DND-41 (cell line): ENCODE measurements at places on chromosomes 5 and 9.

- no peak for DNase-seq
These were observed 77.1 kb downstream of the HOMER1 start for GRCh38 chr5:79436821-79437220.

DNA sequence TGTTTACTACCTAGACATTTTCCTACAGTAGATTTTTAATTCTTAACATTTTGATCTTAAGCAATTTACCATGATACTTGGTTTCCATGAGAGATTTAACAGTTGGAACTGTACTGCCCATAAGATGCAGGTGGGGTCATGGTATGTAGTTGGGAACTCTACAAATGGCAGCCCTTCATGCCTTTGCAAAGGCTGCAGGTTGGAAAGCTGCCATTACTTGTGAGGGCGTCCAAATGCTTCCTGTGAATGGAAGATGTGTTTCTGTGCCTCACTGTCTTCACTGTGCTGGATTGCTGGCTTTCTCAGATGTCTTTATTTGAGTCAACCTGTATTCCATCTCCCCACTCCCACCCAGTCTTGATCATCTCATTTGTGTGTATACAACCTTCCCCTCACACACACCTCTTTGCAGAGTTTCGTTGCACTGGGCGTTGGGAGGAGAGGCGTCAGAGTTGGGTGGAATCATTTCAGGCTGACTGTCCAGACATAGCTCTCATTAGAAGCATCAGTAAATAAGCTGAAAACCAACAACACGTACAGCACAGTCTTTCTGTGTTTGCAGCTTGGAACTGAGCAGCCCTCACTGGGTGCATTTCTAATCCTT is 14.8 kb upstream of the ABL1 start:
- no peak for DNase-seq

DNA sequence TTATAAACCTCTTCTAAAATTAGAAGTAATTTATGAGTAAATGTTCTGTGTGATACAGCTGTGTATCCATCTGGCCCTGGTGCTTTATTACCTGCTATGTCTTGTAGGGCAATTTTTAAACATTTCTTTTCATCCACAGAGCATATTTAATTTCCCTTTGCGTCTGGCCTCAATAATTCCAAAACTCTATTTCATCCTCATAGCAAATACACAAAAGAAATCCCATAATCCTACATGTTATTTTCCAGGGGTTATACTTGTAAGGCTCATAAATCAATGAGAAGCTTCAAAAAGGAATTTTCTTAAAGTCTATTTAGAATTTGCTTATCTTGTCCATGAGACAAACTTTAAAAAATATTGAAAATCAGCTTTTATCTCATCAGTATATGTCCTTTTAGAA is 167.0 kb downstream of the TTC39B start:
- no peak for DNase-seq

GRCh38 chr5:157592594-157592993 is 17.0 kb upstream of the ADAM19 start:
- no peak for DNase-seq

DNA sequence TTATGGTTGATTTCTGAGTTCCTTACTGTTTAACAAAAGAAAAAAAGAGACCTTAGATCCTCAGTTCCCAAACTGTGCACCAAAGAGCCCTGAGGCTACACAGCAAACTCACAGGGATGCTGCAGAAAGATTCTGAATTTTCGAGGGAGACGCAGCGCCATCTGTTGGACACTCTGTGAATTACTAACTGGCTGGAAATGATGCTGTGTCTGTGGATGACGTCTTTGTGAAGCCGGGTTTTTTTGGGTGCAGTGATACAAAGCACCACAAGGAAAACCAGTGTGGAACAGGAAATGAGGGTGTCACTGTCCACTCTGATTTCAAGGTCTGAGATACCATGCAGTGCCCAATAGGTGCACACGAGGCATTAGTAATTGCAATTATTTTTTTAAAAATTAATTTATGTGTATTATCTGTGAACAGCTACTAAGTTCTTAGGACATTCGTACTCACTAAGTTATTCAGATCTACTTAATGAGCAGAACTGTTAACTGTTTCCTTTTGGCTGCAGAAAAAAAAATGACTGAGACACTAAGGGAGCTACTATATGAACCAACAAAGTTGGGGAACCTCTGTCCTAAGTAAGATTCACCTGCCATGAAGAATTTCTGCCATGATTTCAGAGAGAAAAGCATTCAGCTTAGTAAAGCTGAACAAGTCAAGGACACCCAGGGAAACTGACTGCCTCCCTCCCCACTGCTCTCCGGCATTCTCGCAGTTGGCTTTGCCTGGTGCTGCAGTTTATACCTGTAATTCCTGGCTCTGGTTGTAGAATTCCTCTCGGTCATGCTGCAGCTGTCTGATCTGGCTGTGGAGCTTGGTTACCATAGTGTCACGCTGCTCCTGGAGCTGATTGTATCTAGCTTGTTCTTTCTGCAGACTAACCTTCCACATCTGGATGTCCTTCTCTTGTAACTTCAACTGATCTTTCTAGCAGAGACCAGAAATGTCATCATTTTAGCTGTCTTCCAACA is 23.4 kb downstream of the SPACA9 start:
- peak; percentile 85 for DNase-seq

- no peak for DNase-seq
These were observed 128.3 kb upstream of the CCNH start for GRCh38 chr5:87541033-87541432.

DNA sequence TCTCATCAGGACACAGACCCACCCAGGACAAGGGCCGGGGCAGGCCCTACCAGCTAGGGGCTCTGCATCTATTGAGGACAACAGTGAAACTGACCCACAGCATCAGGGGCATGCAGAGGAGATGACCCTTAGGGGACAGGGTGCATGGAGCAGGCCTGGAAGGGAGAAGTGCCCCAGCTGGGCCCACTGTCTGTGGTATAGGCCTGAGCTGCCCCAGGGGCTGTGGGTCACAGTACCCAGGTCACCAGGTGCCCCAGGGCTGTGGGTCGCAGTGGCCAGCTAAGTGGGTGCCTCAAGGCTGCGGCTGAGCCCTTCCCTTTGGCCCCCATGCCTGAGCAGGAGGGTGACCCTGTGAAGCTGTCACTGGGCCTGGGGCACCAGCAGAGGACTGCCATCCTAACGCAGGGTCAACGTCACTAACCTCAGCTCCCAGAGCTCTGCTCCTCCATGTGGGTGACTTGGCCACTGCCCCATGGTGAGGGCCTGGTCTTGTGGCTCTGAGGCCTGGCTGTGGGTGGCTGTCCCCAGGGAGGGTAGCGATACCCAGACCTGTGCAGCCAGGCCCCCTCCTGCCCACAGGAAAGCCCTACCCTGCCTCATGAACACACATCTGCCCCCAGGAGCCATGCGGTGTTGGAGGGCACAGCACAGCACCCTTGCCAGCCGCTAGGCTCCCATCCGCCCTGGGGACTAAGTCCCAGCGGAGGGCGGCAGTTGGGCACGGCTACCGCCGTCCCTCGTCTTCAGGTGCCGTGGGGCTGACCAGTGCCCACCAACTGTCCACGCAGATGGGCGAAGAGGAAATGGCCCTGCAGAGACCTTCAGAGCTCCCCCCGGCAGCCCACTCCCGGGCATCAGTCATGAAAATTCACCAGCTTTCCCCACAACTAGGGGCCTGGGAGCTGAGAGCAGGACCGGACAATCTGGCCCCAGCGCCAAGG is 4.9 kb downstream of the EDF1 start:
- no peak for DNase-seq

GRCh38 chr9:131691969-131692611 is 47.8 kb downstream of the RAPGEF1 start:
- DNase-seq, result no peak

DNA sequence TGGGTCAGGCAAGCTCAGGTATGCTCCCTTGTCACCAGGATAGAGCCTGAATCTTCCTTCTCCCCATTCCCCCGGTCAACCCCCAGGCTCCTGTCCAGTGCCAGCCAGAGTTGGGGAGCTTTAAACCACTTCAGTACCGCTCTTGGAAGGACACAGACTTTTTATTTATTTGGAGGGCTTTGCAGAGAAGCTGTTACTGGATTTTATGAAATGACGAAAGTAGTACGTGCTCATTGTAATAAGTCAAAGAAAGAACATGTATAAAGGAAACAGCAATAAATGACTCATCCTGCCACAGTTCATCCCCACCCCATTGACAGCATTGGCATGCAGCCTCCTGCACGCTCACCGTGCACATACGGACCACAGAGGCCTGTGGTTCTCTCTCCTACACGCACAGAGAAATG is 230.3 kb downstream of the AUH start:
- no peak for DNase-seq
